ENCODE measurements at places on chromosomes 2 and 18.

DNA sequence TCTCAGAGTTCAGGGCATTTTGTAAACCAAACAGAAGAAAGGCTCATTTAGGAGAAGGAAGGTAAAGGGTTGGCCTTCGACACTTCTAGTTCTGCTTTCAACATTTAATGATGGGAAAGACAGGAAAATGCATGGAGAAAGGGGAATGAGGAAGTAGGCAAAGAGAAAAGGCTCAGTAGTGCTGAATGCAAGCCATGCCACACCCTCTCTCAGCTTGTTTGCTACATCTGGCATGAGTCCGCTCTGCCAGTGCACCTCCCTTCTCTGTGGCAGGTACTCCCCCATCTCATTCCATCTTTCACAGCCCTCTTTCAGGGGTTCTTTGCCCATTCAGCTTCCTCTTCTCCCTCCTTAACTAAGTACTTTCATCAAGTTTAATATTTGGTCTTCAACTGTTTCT, 120.9 kb upstream of the ITGB6 start:
- DNase-seq, result no peak

DNA sequence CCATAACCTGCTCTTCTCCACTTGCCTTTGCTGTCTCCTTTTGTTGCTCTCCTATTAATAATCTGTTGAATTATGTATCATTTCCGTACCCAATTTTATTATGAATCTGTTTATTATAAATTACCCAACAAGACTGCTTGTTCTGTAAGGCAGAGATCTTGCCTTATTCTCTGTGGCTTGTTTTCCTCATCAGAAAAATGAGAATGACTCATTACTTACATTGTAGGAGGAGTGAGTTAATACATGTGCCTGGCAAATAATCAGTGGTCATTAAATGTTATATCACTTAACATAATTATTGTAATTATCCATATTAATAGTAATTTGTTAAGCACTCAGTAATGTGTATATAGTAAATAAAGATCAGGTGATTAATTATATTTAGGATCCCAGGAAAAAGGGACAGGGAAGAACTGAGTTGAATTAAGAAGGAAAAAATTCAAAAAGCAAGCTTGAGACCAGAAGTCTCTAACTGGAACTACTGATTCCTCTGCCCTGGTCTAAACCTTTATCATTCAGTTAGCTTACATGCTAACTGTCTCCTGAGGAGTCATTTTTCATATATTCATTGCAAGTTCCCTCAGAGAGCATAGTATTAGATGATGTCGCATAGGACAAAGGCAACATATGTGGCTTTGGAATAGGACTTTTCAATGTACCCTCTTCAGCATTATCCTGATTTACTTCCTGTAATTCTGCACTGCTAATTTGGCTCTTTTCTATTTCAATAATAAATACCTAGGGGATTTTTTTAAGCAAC, 335.7 kb downstream of the GALNT13 start:
- no peak for DNase-seq

GRCh38 chr2:27390822-27391679, 10.5 kb upstream of the ZNF513 start:
- no peak for DNase-seq

GRCh38 chr2:198825534-198825933, 632.2 kb downstream of the SATB2 start:
- DNase-seq, result no peak

- no peak for DNase-seq
Measured at GRCh38 chr2:65630643-65631042, 198.2 kb upstream of the SPRED2 start.

Measured in NCI-H460 (cell line).